ENCODE measurements at places on chromosomes 4 and X.

DNA sequence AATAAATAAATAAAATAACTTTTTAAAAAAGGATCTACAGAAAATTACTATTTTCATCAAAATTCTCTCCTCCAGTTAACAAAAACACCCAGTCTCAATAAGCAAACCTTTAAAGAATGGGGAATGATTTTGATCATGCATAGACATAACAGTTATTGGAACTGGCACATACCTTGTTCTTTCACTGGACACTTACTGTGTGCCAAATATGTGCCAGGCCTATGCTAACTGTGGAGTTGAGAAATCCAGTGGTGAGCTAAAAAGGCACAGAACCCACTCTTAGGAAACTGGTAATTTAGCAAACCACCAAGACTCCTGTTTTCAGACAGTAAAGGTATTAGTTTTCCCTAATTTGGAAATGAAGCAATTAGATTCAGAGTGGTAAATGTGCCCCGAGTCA is 39.1 kb downstream of the CLOCK start:
- DNase-seq = no peak

DNA sequence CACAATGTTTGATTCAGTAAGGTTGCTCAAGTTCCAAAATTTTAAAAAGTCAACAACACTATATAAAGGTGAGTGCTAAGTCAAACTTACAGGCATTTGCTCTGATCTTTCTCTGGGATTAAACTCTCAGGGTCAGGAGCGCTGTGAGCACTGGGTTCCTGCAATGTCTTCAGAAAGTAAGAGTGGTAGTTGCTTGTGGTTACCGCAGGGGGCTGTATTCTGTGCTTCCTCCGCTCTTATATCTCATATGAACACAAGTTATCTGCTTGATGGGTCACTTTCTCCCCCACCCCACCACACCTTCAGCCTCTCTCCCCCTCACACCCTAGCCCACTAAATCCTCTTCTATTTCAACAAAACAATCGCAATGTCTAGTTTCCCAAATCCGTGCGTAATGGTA is 116.4 kb upstream of the IGSF1 start:
- DNase-seq = no peak

DNA sequence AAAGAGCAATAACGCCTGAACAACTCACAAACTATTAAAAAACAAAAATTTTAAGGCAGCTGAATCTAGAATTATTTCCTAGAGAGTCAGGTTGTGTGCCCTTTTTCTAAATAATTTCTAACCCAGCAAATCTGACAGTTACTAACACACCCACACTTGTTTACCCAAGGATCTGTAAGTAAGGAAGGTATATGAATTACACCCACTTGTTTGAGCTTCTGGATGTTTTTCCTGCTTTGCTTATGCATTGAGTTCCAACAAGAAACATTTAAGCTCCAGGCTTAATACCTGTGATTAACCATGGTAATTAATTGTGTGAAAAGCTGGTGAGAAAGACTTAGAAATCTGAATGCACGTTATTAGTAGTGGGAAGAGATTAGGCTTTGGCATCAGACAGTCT is 1.5 kb downstream of the NIPAL1 start:
- no peak for DNase-seq

- DNase-seq = no peak
Observed at GRCh38 chr4:67635331-67635730, 65.6 kb downstream of the UBA6 start.

- DNase-seq = no peak
Observed at GRCh38 chr4:69811166-69811565, 48.8 kb downstream of the SULT1E1 start.

DNA sequence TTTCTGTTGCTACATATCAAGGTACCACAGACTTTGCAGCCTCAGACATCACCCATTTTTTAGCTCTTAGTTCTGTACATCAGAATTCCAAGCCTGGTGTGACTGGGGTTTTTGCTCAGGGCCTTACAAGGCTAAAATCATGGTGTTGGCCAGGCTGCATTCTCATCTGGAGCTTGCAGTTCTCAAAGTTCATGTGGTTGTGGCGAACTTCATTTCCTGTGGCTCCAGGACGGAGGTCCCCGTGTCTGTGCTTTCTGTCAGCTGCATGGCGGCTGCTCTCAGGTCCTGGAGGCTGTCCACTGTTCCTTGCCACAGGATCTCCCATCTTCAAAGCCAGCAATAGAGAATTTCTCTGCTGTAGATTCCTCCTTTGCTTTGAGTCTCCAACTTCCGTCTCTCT is 157.4 kb downstream of the STIM2 start:
- DNase-seq = no peak

- DNase-seq = no peak
Observed at GRCh38 chr4:173910891-173911290, 372.6 kb downstream of the FBXO8 start.

- DNase-seq = no peak
Observed at GRCh38 chrX:107747596-107748161, 27.9 kb downstream of the TSC22D3 start.

- no peak for DNase-seq
Observed at GRCh38 chr4:93732509-93732908, 96.0 kb upstream of the ATOH1 start.

Data from NK-92 treated with Interleukin-12 subunit alpha and Interleukin-12 subunit beta, amount 100 ng/mL, for 24 hours (cell line).